ENCODE measurements at places on chromosomes 5 and 9. TPM values are rescaled to one million over a fixed set of nuclear protein-coding genes. Genes with fewer than 3 reads are reported as not detected.
A peak's percentile ranks its signal among the peaks of the same experiment; 100 is the strongest.

Gene ANKRD34B
- 0.27 TPM for total RNA-seq

Gene BTNL9
- total RNA-seq = 4.1 TPM

Gene EIF4EBP3
- not detected for total RNA-seq

Gene ACSL6
- total RNA-seq = 55.9 TPM

Gene PLPPR1
- 65.3 TPM for total RNA-seq

Gene PALM2AKAP2
- 4.5 TPM for total RNA-seq

Gene ZFP2
- 6.4 TPM for total RNA-seq

Gene TXNDC8
- total RNA-seq = not detected

Gene GARNL3
- 87.7 TPM for total RNA-seq

Gene LCN15
- total RNA-seq = not detected

GRCh38 chr5:37696190-37697021 lies 143.4 kb downstream of the GDNF start:
- DNase-seq = no peak

DNA sequence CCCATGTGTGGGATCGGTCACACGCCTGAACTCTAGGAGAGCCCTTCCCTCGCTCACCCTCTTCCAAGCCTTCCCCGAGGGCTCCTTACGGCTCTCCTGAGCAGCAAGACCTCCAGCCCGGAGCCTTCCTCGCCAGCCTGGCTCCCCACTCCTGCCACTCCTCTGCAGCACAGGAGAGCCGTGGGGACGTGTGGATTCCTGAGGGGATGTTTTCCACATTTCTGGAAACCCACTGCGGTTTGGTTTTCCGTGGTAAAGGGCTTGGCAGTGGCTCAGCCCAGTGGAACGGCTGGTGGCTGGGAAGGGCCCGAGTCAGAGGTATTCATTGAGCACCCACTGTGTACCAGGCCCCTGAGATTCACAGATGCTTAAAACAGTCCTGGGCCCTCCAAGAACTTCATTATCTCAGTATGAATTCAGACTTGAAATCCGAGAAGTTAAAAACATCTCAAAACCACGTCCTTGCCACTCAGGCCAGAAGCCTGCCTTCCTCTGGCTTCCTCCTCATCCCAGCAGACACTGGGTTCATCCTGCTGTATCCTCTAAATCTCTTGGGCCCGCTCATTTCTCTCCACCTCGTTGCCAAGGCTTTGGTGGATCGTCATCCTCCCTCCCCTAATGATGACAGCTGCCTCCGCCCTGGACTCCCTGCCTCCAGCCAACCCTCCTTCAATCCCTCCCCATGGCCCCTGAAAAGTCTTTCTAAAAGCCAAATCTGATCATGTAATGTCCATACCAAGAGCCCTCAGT lies 109.6 kb downstream of the FGF18 start:
- no peak for DNase-seq

DNA sequence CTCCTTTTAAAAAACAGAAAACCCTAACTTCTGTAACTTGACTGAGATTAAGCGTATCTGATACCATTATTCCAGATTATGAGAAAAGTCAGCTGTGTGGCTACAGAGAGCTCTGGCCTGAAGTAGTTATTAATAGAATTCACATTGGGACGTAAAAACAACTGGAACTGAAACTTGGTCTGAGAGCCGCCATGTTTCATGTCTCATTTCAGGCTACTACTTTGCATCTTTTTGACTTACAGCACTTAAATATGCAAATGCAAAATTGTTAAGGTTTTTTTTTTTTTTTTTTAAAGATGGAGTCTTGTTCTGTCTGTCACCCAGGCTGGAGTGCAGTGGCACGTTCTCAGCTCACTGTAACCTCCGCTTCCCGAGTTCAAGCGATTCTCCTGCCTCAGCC lies 25.2 kb downstream of the MAP3K1 start:
- no peak for DNase-seq

DNA sequence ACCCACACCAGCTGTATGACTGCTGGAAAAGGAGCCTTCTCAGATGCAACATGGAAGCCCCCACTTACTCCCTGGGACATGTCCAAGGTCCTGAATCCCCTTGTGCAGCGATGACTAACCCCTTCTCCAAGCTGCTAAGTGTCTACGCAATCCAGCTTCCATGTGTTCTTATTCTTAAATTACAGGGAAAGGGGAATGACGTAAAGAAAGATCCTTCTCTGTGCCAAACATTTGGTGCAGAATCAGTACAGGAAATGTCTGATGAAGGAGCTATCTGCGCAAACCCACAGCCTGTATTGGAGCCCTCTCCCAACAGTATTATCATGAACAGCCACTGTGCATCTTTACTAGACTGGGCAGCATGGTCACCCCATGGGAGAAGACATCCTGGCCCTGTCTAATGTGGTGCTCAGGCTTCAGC lies 183.2 kb downstream of the FRMD3 start:
- DNase-seq = no peak

DNA sequence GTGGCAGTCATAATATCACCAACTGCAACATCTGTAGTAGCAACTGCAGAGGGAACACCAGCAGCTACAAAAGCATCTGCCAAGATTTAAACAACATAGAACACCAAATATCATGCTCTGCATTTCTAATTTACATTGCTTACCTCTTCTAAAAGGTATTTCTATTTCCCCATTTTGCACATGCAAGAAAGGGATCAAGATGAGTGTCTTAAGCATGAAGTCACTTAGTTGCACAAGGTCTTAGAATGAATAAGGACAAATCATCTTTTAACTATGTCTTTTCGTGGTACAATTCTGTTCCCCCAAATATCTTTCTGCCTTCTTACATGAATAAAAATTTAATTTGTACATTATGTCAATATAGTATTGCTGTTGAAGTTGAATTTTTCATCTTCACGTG lies 1746.4 kb downstream of the EFNA5 start:
- no peak for DNase-seq

GRCh38 chr5:174222891-174223290 lies 177.4 kb downstream of the NSG2 start:
- DNase-seq = no peak

DNA sequence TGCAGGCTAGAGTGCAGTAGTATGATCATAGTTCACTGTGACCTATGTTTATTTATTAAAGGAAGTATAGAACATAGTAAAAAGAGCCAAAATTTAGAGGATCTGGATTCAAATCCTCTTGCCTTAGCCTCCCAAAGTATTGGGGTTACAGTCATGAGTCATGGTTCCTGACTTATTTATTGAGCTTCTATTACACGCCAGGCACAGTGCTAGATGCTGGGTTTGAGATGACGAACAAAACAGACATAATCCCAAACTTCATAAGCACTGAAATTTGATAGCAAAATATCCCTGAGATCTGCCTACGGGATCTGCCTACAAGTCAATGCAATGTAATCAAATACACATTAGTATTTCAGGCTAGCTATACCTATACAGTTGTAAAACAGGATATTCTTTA lies 2.5 kb downstream of the KIAA0825 start:
- no peak for DNase-seq

- no peak for DNase-seq
Measured at GRCh38 chr5:88746438-88746882, 136.5 kb downstream of the MEF2C start.

- no peak for DNase-seq
Measured at GRCh38 chr9:109966643-109967368, 186.8 kb downstream of the PALM2AKAP2 start.

DNA sequence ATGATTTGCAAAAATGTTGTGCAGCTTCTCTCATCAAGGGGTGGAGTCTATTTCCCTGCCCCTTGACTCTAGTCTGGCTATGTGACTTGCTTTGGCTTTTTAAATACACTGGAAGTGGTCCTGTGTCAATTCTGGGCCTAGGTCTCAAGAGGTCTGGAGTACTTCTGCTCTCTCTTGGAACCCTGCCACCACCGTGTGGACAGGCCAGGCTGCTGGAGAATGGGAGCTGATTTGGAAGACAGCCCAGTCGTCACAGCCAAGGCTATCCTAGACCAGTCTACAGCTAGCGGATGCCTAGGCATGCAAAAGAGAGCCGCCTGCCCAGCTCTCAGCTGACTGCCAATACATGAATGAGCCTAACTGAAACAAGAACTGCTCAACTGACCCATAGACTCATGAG lies 56.7 kb upstream of the CLINT1 start:
- peak; percentile 88 for DNase-seq

DNA sequence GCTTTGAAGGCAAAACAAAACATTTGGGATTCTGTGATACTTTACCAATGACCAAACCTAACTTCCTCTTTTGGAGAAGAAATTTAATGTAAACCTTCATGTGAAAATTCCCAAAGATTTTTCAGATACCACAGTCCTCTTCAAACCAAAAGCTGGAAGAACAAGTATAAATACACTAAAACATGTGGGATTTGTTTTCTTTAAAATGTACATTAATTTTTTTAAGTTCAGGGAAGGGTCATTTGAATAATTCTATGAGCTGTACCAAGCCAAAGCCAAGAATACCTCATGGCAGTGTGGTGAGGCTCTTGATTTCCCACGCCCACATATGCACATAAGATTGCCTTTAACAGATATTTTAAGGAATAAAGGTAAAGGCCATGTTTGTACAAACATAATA lies 28.4 kb upstream of the ITGA1 start:
- no peak for DNase-seq

- DNase-seq = no peak
Measured at GRCh38 chr5:72117307-72117706, 10.0 kb downstream of the MAP1B start.

GRCh38 chr5:154118385-154118784 lies 72.1 kb upstream of the GALNT10 start:
- DNase-seq = no peak

DNA sequence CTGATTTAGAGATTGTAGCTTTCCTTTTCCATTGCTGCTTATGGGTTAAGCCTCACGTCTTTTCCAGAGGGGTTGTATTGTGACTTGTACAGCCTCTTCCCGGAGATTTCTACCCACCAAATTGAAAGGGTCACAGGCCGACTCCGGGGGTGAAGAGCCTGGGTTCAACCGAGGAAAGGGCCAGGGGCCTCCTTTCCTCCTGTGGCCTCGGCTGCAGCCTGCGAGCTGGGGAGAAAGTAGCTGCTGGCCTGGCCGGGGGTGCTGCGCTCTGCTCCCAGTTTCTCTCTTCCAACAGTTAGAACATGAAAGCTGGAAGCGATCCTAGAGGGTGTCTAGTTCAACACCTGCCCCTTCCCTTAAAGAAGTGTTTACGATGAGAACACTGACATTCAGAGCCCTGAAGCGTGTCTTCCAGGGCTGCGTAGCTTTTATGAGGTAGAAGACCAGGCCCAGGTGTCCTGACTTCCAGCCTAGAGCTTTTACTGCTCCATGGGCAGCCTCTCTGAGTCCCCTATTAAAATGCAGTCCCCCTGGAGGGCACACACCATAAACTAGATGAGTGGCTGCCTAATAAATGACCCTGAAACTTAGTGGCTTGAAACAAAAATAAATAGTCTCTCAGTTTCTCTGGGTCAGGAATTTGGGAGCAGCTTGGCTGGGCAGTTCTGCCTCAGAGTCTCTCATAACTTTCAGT lies 56.9 kb downstream of the ACER2 start:
- no peak for DNase-seq

DNA sequence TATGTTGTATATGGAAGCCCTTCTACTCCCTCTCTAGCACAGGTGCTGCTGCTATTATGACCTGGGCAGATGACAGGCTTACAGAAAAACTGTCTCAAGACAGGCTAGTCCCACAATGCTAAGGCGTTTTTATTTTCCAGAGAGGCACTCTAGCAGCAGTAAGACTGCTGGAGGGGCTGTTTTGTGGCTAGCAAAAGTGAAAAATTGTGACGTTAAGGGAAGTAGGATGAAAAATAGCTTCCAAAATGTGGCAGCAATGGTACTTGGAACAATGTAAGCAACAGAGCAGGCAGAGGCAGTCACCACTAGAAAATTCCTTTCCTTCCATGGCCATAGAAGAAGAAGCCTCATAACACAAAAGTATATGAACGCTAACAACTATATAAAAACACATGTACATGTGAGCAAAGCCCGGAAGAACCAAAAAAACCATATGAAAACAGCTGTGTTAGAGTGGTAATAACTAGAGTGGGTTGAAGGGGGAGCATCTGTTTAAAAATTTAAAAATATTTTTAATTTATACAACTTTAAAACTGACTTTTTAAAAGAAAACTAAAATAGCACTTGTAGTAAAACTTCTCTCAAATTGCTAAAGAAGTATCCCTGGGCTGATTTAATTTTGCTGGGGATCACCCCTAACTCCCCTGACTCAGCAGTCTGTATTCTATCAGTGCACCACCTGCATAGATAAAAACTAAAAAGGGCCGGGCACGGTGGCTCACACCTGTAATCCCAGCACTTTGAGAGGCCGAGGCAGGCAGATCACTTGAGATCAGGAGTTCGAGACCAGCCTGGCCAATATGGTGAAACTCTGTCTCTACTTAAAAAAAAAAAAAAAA lies 30.6 kb downstream of the CLINT1 start:
- no peak for DNase-seq

GRCh38 chr9:126531035-126531571 lies 82.6 kb upstream of the LMX1B start:
- DNase-seq = no peak

- no peak for DNase-seq
Measured at GRCh38 chr9:28120184-28120583, 546.9 kb upstream of the C9orf72 start.

- DNase-seq = no peak
Measured at GRCh38 chr5:71907608-71908145, 188.6 kb downstream of the CARTPT start.

DNA sequence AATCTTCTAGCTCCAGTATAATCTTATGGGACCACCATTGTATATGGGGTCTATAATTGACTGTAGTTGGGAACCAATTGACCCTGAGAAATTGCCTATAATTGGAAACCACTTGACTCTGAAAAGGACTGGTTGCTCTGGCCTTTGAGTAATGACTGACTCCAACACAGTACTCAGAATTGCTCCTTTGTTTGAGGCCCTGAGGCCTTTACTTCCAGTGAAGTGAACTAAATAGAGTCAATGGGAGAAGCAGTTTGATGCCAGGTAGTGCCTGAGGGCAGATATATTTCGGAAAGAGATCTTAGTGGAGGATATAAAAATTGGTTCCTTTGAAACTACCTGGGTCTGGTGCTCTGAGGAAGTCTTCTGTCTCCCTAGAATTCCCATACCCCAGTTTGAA lies 16.0 kb upstream of the TMEM171 start:
- no peak for DNase-seq

- no peak for DNase-seq
Measured at GRCh38 chr5:135571902-135572301, 6.9 kb downstream of the CXCL14 start.
